Dermis microvascular lymphatic vessel endothelial cell (primary cell): ENCODE measurements at places on chromosomes 5 and 9.

GRCh38 chr9:94666364-94667099 is 27.2 kb upstream of the FBP1 start:
- no peak for DNase-seq

- DNase-seq, result no peak
Measured at GRCh38 chr9:130549093-130549735, 30.2 kb upstream of the FUBP3 start.

DNA sequence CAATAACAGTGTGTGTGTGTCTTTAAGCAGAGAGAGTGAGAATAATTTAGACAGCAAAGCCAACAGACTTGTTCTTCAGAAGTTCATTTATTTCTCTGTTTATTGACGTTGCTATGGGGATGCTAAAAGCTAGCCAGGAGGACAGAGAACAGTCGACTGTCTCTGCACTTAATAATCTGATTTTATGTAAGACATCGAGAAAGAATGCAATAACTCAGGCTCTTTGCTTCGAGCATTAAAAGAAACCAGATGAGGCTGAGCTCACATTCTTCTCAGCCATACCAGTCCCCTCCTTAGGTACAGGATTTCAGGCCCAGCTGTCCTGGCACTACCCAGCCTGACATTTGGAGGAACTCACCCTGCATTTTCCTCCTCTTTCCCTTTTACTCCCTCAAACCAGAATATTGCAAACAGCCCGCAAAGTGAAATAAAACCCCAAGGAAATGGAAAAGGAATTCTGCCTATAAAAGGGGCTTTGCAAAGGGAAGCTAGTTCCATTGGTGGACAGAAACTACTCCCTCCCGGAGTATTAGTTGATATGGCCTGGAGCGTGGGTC is 44.5 kb upstream of the DPYSL3 start:
- DNase-seq, result no peak

GRCh38 chr5:8508231-8508630 is 639.3 kb downstream of the MTRR start:
- DNase-seq, result no peak
